Activated T-helper 9 cell treated with anti-CD3 and anti-CD28 coated beads, Interleukin-2, amount 50 U/mL, for 16 hours (primary cell): ENCODE measurements at places on chromosomes 16 and 17.

GRCh38 chr17:34024386-34024785 lies 230.7 kb upstream of the CCL2 start:
- no peak for DNase-seq

DNA sequence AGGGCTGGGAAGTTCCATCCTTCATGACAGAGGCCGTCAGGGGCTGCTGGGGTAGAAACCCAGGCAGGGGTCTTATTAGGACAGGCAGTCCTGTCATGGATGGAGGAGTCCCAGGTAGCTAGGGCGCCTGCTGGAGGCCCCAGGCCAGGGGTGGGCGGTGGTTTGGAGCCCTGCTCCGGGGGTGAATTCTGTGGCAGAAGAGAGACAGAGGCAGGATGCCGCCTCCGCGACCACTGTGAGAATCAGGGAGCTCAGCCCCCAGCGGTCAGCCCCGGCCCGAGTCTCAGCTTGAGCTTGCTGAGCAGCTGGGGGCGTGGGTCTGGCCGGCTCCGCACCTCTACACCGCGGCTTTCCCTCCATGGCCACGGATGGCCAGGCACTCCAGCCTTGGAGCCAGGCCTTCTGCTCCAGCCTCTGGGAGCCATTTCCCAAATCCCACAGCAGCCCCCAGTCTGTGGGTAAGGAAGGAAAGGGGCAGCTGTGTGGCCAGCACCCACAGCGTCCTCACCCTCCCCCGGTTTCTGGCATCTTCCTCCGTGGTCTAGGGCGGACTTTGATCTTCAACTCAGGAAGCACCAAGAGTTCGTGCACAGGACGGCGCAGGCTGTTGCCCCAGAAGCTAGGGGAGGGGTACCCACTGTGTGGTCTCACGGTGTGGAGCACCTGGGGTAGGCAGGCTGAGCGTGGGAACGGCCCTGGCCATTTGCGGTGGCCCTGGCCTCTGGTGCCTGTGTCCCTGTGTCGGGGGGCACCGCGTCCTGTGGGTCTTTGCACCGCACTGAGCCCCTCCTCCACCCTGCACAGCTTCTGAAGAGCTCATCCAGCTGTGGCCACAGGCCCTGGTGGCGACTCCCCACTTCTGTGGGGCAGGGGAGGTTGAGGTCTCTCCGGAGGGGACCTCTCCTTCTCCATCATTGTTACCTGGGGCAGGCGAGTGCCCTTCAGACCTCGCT lies 14.1 kb downstream of the CD7 start:
- DNase-seq: no peak

- DNase-seq: no peak
These were observed 70.7 kb upstream of the PLCG2 start for GRCh38 chr16:81708266-81709015.

DNA sequence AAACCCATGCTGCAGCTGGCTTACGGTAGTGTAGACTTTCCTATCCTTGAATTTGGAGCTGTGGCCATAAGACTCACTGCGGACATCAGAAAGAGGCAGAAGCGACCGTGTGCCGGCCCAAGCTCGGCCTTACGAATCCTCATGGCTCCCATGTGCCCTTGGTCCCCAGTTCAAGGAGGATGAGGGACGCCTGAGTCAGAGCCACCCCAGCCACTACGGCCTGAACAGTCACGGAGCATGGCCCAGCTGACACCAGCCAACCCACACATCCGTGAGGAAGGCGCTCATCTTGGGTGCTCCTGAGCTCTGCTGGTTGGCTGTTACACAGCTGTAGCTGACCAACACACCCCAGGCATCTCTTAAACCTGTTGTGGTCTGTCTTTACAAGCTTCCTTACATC lies 44.0 kb downstream of the ZCCHC14 start:
- no peak for DNase-seq

DNA sequence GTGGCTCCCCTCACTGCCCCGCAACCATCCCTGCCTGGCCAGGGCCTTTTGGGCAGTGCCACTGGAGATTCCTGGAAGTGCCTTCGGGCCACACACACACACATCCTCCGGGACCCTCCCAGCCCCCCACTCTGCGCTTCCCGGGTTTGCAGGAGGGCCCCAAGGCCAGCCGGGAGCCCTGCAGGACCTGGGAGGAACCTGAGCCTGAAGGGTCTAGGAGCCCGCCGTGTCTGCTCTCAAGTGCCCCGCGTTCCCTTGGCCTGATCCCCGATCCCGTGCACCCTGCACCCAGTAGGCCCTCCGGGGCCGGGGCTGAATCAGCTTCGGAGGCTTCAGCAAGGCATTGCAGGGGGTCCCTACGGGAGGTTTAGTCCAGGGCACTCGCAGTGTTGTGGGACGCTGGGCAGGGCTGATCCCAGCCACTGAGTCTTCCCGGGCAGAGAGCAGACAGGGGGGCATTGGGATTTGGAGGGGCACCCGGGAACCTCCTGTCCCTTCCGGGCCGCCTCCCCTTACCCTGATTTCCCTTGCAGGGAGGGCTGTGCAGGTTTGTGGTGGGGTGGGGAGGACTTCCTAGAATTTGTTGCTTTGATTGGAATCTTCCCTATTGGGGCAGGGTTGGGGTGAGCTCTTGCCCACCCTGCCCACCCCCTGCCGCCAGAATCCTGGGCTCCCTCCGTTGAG lies 36.9 kb downstream of the TMEM235 start:
- no peak for DNase-seq

- DNase-seq: no peak
These were observed 27.7 kb upstream of the AKTIP start for GRCh38 chr16:53530741-53531140.

GRCh38 chr16:49884033-49885015 lies 28.4 kb upstream of the ZNF423 start:
- DNase-seq: no peak

DNA sequence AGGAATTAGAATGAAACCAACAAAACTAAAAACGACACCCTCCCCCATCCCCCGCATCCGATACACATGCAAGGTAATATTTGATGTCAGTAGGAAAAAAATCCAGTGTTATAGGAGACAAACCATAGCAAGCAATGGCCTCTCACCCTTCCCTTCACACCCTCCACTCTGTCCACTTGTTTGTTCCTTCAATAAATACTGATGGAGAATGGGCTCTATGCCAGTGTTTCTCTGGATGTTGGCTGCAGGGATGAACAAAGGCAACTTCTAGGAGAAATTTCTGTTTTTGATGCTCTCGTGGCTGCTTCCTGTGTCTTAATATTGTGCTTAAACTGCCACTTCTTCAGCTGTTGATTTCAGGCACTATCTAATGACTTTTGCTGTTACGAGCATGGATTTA lies 98.8 kb downstream of the WWOX start:
- no peak for DNase-seq

DNA sequence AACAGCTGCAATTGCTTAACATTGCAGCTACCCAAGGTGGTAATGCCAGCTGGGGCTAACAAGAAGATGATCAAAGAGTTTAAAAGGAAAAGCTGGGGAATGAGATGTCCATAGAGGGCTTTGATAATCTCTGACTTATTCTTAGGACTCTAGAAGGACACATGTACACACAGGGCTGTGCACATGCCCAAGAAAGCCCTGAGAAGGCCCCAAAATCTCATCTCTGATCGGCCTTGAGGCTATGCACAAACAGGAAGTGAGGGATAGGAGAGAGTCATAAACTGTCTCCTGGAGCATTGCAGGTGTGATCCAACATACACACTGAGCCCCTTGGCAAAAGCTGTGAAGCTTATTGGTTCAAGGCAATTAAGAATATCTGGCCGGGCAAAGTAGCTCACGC lies 17.2 kb upstream of the RABEP1 start:
- DNase-seq: no peak

DNA sequence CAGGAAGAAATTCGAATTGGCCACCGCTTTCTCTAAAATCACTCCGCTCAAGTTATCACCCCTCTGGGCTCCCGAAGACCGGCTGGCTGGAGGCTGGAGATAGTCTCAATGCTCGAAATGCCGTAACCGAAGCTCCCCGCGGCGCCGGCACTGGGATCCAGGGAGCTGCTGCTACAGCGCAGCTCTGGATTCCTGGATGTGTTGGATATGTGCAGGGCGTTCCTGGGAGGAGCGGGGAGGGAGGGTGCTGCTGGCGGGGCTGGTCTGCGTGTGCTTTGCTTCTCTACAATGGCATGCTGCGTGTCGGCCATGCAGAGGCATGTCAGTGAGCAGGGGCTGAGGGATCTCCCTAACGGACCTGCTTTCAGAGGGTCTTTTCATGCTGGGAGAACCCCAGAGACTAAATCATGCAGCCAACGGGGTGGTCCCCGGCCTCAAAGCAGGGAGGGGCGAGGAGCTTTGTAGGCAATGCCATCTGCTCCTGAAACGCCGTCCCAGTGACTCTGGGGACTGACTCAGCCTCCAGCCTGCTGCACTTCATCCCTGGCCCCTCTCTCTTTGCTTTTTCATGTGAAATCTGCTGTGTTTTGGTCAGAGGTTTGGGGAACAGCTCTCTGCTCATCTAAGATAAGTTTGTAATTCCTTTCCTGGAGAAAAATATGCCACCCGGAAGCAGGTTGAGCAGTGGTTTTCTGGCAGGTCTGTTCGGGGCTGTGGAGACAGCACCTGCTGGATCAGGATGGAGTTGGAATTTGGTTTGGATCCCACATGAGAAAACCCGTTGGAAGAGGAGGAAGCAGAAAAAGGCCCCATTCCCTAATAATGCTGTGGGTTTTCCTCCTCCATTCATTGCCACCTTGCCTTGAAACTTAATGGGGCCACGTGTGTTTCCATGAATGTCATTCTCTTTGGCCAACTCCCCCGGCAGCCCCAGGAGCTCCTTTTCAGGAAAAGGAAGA lies 311.4 kb downstream of the SEC14L1 start:
- no peak for DNase-seq

GRCh38 chr16:17225541-17225940 lies 245.2 kb downstream of the XYLT1 start:
- DNase-seq: no peak

DNA sequence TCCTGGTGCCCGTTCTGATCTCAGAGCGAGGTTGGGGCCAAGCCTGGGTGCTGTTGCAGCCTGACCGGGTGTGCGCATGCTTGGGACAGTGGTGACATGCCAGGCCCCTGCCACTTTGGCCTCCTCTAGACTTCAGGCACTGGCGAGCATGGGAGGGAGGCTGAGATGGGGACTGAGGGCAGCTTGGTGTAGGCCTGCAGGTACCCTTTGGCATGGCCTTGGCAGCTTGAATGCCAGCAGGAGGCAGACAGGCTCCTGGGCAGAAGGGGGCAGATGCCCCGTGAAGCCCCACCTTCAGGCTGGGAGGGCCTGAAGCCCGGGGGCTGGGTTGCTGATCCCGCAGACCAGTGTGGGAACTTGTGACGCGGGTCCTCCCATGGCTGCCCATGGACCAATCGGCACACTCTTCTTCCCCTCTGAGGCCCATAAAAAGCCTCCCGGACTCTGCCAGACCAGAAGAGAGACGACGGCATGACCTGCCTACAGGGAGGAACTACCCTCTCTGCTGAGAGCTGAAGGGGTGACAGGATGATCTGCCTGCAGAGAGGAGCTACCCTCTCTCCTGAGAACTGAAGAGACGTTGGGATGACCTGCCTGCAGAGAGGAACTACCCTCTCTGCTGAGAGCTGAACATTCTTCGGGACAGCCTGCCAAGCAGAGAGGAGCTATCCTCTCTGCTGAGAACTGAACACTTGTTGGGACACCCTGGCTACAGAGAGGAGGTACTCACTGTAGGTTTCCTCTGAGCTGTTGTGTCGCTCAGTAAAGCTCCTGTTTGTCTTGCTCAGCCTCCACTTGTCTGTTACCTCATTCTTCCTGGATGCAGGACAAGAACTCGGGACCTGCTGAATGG lies 17.5 kb downstream of the RHOT1 start:
- DNase-seq: no peak

- no peak for DNase-seq
These were observed 21.5 kb upstream of the HELZ start for GRCh38 chr17:67266496-67266895.

DNA sequence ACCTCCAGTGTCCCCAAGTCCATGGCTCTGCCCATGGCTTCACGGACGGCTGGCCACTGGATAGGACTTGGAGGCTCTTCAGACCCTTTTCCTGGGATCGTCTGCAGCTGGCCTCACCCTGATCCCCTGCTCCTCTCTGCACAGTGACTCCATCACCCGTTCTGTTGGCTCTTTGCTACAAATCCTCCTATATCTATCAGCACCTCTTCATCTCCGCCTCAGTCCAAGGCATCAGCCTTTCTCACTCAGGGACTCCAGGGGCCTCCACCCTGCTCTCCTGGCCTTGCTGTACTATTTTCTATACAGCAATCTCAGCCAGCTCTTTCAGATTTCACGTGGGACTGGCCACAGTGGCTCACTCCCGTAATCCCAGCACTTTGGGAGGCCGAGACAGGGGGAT lies 10.7 kb upstream of the SNN start:
- no peak for DNase-seq

- DNase-seq: no peak
These were observed 94.4 kb downstream of the CLEC16A start for GRCh38 chr16:11038777-11039176.

DNA sequence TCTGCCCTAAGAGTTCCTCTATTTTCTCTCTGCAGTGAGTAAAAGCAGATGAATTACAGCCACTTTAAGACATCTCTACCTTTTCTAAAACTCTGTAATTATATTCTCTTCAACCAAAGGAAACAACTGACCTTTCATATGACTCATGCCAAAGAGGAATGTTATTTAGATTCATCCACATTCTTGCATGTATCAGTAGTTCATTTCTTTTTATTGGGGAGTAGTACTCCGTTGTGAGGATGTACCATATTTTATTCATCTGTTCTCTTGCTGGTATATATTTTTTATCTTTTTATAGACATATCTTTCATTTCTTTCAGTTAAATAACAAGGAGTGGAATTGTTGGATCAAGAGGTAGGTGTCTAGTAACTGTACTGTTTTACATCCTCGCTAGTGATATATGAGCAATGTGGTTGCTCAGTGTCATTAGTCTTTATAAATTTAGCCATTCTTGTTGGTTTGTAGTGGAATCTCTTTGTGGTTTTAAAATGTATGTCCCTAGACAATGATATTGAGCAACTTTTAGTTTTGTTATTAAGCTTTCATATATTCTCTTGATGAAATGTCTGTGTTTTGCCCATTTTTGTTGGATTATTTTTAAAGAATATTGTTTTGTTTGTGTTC lies 7.8 kb upstream of the MYH8 start:
- DNase-seq: no peak
